ENCODE measurements at places on chromosomes 12 and 14.
A peak's percentile ranks its signal among the peaks of the same experiment; 100 is the strongest.

DNA sequence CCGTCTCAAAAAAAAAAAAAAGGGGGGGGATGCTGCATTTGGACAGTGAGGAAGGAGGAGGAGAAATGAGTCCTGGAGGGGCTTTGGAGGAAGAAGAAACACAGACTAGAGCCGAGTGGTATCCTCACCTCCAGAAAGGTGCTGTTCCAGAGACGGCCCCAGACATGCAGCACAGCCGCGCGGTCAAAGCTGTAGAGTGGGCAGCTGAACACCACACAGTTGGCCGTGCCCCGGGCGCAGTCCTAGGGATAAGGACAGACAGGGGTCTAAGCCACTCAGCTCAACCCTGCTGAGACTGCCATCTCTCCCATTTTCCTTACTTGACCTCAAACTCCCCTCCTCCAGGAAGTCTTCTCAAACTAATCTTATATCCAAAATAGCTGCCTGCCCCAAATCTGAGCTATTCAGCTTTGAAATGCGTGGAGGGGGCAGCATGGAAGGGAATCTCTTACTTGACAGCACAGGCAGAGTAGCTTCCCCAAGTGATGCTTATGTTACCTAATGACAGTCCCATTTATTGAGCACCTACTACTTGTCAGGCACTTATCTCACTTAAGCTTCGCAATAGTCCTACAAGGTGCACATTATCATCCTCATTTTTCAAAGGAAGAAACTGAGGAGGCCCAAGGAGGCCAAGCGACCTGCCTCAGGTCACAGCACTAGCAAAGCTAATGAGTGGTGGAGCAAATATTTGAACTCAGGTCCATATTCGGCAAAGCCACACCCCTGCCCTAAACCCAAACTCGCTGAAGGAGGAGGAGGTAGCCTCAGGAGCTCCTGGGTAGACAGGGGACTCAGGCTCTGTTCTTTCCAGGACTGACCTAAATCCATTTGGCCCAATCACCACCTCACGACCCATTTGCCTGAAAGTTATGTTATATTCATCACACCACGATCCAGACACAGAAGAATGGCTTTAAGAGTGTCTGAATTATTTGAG is 18.7 kb downstream of the ITGA7 start:
- DNase-seq, result no peak

GRCh38 chr14:23641180-23641914 is 5.2 kb downstream of the DHRS2 start:
- no peak for DNase-seq

DNA sequence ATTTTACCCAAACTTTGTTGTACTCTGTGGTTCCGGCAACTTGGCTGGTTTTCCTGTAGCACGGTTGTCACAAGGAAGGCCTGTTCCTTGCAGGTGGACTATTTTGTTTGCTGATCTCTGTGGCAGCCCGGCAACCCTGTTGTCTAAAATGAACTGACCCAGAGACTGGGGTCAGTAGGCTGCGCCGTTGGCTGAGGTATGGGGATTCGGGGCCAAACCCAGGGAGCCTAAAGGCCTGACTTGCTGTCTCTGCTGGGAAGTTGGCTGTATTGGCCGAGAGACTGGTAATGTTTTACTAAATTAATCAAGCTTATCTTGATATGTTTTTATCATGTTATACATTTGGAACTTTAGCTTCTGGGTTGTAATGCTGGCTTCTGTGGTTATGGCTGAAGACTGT is 13.8 kb downstream of the SMIM41 start:
- DNase-seq, result no peak

GRCh38 chr14:81435391-81436295 is 35.5 kb upstream of the STON2 start:
- DNase-seq, result peak; percentile 2

- peak; percentile 99 for DNase-seq
Measured at GRCh38 chr14:20454516-20455354, at the start of the genes APEX1 and OSGEP. APEX1 (plus strand) TSS chr14:20455226; CDS start chr14:20455646, 420 bp downstream. OSGEP (minus strand) TSS chr14:20454812; CDS start chr14:20454683, 129 bp downstream.

DNA sequence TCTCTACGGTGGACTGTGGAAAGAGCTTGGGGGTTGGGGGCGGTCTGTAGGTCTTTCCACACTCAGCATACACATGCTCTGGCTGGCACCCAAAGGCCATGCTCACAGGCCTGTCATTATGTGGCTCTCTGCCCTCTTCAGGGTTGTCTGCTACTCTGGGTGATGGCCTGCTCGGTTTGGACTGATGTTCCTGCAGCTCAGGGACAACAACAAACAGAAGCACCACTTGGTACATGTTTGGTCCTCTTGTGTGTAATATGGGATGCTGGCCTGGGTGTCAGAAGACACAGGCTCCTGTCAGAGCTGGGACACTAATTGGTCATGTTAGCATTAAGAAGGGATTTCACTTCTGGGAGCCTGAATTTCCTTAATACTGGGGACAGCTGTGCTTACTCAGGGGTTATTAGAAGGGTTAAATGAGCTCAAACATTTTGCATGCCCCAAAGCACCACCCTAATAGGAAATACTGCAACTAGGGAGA is 32.7 kb upstream of the SELPLG start:
- no peak for DNase-seq

- DNase-seq, result no peak
Measured at GRCh38 chr12:113298861-113299545, 35.9 kb downstream of the SLC8B1 start.

GRCh38 chr14:78202976-78203375 is 32.8 kb downstream of the NRXN3 start:
- no peak for DNase-seq

DNA sequence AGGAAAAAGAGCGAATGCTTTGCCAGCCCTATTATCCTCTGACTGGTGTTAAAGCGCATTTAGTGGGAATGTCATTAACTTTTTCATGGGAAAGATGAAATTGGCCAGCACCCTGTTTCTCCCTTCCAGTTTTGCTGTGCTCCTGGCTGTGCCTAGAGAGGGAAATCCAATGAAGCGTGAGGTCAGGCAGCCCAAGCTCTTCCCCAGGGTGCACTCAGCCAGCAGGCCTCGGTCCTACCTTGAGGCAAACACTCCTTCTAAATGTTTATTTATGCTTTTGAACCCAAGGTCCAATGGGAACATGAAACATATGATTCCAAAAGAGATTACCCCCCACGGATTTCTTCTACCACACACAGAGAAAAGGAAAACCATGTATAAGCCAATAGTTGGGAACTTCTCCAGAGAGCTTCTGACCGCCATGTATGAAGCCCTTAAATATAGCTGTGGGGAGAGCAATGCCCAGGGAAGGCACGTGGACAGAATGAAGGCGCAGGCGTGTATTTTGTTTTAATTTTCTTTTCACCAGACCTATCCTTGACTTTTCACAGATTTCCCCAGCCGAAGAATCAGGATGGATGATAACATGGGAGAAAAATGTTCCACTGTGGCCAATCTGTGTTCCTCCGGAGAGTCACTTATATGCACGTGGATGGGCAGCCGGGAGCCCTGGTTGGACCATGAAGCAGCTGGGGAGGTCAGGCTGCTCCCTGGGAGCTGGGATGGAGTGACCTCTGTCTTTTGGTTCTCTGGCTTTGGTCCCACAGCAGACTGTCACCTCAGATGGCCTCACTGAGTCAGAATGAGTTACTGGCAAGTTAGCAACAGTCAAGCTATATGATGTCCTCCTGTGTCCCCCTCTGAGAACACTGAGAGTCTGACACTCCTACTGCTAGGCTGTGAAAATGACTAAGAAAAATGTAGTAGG is 37.3 kb downstream of the GPR135 start:
- DNase-seq, result no peak

DNA sequence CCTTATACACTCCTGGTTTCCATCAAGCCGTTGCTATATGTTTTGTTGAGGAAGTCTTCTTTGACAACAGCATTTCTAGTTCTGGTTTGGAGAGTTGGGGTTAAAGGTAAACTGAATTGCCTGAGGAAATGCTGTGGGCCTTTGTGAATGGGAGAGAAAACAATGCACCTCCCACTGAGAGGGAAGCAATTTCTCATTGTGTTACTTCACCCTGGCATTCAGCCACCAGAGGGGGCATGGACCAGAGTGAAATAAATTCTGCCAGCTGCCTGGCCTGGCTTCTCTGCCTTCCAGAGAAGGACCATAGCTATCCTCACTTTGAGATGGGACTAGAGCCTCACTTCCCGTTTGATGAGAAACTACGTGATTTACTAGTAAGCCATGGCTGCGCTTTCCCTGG is 475.3 kb downstream of the EGLN3 start:
- peak; percentile 12 for DNase-seq

- DNase-seq, result no peak
Measured at GRCh38 chr14:104974146-104974541, 4.0 kb downstream of the AHNAK2 start.

DNA sequence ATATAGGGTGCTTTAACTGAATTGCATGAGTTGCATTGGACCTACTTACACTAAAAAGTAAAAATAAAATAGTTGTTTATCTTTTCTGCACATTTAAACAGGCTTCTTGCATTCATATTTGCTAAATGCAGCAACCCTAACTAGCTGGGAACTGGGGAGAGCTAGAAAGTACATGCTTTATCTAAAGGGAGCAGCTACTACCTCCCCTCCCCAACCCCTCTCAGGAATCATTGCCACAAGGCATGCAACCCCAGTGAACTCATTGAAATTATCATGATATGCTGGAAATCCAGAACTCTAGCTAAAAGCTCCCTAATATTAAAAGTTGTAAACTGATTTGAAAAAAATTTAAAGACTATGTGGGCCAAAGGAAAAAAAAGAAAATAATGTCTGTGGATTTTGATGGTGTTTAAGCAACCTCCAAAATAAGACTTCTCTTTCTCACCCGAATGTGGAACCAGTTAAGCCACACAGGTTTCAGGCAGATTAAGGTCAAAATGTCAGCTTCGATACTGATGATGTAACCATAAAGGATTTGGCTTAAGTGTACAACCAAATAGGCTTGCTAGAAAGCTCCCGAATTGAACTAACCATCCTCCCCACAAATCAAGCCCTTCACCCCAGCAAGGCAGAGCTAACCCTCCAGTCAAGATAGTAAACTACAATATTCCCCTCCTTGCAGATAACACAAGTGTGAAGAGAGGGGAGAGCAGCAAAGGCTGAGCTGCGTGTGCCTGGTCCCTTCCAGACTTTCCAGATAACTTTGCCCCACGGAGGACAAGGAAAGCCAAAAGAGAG is 13.8 kb upstream of the POC1B start:
- DNase-seq, result no peak
